ENCODE measurements at places on chromosomes 6 and 20.

GRCh38 chr6:167098825-167099225, 24.1 kb upstream of the CCR6 start:
- DNase-seq = no peak

DNA sequence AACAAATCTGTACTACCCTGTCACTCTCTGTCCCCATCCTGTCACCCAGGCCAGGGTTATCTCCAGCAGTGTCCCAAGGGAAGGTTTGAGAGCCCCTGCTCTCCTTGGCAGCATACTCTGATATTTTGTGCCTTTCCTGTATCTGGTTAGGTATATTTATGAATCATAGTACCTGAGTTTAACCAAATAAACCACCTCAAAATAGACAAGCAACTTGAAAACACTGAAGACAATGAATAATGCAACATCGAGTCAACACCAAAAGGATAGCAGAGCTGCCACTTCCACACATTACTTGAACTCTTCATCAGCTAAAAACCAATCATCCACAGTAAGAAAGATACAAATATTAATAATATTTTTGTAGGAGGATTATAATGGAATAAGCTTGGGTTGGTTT, 142.6 kb upstream of the TAB2 start:
- no peak for DNase-seq

DNA sequence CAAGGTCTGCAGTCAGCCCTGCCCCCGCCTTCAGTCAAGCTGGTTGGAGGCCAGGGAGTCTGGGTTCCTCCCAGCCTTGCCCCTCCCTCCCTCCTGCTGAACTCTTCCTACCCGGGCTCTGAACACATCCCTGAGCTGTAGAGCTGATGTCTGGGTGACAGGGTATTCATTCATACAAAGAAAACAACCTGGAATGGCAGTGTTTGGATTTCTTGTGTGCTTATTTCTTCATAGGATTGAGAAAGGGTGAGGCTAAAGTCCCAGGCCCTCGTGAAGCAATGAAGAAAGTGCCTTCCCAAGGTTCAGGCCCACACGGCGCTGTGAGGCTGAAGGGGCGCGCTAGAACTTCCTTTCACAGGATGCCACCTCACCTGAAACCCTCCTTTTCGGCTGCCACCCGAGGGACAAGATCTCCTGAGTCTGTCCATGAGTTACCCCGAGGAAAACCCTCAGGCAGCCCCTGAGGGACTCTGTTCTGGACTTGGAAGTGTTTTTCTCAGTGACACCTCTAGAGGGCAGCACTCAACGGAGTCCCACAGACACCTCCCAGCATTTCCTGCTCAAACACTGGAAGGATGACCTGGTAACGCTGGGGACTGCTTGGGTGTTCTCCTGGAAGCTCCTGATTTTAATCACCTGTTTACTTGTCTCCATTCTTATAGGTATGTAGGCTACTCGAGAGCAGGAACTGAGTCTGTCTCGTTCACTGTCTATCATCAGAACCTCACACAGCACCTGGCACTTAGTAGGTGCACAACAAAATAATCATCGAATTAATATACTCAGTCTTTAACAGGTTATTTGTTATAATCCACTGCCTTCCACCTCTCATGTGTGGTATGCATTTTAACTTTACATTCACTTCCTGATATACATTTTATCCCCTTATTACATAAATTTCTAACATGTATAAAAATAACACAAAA, 11.8 kb upstream of the GSTA1 start:
- peak; percentile 79 for DNase-seq

- no peak for DNase-seq
Measured at GRCh38 chr6:170198298-170198697, 92.6 kb downstream of the DLL1 start.

GRCh38 chr20:48298851-48299484, 513.7 kb upstream of the SULF2 start:
- DNase-seq = no peak
